ENCODE measurements at places on chromosomes 2 and 18.

GRCh38 chr2:188580738-188581137 is 289.1 kb downstream of the GULP1 start:
- no peak for DNase-seq

- DNase-seq, result no peak
These were observed 180.9 kb upstream of the GYPC start for GRCh38 chr2:126475031-126475430.

- no peak for DNase-seq
These were observed 249.4 kb upstream of the SOX11 start for GRCh38 chr2:5442736-5443135.

DNA sequence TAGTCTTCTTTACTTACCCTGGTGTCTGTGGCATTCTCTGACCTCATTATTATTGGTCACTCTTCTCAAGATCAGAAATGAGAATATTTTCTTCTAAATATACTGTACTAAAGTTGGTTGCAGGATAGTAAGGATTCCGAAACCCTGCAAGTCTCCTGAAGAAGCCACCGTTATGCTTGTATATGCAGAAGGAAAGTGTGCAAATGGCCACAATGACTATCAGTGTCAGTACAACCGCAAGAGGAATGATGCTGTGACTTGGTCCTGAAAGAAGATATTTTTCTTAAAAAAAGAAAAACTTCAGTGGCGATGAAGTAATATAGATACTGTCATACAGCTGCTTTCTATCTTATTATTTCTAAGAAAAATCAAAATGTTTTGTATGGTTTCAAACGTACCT is 120.7 kb downstream of the PLA2R1 start:
- DNase-seq, result no peak

DNA sequence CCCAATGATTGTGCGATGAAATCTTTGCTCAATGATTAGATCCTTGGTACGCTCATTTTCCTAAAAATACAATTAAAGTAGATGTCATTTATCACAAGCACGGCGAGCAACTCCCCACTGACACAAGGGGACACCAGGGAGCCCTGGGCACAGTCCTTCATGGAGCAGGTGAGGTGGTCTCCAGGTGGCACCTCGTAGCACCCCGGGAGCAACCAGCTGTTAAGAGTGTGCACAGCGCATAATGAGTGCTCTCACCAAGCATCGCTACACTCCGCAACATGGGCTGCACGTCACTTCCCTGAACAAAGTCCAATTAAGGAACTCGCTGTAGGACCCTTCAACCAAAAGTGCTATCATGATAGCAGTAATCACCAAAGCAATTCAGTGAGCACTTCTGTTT is 59.8 kb downstream of the ANO7 start:
- no peak for DNase-seq

GRCh38 chr2:200040831-200041230 is 85.4 kb downstream of the MAIP1 start:
- DNase-seq, result no peak

- DNase-seq, result no peak
These were observed 162.2 kb upstream of the PGAP1 start for GRCh38 chr2:197088694-197089093.
